ENCODE measurements at places on chromosomes 16 and 17.

DNA sequence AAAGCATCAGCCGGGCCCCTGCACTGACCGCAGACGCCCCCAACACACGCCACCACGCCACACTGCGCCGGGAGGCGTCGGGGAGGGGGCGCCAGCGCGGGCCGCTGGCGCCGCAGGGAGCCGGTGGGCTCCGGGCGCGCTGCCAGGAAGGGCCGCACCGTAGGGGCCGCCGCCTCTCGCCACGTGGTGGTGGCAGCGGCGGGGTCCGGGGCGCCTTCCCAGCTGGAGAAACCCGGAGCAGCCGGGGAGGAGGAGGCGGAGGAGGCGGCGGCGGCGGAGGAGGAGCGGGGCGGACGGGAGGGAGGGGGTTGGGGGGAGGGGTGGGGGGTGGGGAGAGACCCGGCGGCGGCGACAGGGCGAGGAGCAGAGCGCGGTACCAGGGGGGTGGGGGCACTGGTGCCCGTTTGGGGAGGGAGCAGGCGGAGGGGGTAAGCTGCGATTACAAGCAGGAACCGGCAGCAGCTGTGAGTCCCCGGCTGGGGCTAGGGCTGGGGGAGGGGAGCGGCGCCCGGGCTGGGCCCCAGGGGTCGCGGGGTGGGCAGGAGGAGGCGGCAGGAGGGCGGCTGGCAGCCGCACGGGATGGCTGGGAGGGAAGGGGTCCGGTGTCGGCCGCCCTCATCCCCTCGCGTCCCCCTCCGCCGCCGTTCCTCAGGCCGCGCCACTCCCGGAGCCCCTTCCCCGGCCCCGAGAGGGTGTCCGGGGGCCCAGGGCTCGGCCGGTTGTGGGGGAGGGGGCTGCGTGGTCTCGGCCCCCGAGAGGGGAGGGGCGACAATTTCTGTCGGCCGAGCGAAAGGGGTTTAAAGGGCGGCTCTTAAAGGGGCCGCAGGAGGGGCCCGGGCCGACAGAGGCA, at the start of gene TBKBP1:
TBKBP1 (plus strand) TSS at position 431 of the 850 bp plus-strand sequence. CDS start 1,952 bp downstream, outside the sequence.
- no peak for DNase-seq

DNA sequence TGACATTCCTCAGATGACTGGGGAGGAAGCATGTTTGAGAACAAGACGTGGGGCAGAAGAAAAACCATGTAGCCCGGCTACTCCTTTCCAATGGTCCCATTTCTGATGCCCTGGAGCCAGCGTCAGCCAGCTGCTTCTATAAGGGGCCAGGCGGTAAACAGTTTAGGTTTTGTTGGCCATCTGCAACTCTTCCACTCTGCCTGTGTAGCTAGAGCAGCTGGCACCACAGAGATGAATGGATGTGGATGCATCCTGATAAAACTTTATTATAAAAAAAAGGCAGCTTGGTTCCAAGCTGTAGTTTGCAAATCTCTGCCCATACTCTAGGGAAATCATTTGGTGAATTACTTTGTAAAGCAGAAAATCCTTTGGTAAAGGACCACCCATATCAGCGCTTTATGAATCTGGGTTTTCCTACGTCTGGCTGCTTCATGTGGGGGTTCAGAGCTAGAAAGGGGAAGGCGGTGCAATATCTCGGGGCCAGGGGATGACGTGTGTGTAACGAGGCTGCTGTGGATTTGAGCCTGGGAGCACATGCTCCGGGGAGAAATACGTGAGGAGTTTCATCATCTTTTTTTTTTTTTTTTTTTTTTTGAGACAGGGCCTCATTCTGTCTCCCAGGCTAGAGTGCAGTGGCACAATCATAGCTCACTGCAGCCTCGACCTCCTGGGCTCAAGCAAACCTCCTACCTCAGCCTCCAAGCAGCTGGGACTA, 3.4 kb upstream of the SRL start:
- no peak for DNase-seq

- no peak for DNase-seq
Measured at GRCh38 chr17:4182043-4182442, 39.0 kb downstream of the CYB5D2 start.

DNA sequence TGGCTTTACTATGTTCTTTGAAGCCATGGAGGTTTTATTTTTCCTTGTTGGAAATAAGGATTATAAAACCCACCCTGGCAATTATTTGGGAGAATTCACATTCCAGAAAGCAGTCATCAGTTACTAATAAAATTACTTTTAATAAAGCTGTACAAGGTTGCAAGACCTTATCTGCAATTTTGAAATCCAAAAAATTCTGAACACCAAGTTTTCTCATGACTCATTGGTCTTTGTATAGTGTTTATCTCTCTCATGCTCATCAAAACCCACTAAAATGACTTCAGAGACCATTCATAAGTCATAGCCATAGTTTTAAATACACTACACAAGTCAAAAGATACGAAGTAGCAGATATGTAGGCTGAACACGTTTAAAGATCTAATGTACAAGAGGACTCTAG, 6.0 kb upstream of the KRT38 start:
- DNase-seq: no peak

- DNase-seq: no peak
Measured at GRCh38 chr17:14752011-14752410, 451.1 kb downstream of the HS3ST3B1 start.

DNA sequence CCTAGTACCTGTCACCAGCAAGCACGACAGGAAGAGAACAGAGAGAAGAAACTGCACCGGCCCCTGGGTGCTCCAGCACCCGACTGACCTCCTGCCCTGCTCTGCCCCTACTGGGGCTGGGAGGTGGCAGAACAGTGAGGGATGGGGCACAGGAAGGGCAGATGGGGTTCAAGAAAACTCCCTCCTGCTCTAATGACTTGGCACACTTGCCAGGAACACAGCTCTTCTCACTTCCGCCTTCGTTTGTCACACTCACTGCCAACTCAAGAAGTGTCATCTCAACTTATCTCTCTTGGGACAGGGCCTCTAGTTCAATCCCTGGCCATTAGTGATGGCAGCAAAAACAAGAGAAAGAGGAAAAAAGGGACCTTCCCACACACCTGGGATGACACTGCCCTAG, 42.7 kb upstream of the ICAM2 start:
- no peak for DNase-seq

- DNase-seq: no peak
Measured at GRCh38 chr16:7910116-7910515, 577.5 kb downstream of the RBFOX1 start.

DNA sequence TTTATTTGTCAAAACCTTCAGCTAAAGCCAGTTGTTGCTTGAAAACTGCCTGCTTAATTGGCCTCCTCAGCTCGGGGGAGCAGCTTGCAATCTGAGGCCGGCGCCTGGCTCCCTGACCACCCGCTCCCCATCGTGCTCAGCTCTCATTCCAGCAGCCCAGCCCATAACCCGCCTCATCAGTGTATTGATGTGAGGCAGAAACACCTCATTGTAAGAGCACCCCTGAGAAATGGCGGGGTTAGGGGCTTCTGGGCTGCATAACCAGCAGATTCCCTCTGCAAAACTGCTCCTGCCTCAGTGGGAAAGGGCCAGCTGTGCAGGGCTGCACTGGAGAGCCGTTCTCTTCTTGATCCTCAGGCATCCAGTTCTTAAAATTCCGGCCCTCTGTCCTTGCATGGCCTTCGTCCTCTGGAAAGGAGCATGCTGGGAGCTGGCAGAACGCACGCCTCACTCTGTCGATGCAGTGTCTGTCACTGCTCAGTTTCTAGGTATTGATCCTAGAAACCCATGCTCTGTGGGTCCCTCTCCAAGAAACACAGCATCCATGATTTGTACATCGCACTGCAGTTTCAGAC, 113.8 kb upstream of the CHMP6 start:
- DNase-seq: no peak

GRCh38 chr16:86970279-86970678, 346.9 kb downstream of the C16orf95 start:
- DNase-seq: no peak

DNA sequence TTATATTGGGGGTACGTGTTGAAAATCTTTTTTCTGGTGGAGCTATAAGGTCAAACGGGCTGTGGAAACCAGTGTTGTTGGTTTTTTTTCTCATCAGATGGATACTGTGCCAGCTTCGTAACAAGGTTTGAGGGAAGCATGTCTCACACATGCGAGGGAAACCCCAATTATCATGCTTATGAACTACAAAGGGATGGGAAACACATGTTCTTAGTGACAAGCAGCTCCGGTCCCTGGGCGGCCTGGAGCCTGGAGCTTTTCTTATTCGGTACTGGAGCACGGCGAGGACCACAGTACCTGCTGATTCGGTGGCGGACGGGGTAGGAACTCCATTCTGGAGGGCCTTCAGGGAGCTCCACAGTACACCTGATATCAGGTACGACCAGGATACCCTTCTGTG, 12.5 kb downstream of the SLC43A2 start:
- DNase-seq: no peak

DNA sequence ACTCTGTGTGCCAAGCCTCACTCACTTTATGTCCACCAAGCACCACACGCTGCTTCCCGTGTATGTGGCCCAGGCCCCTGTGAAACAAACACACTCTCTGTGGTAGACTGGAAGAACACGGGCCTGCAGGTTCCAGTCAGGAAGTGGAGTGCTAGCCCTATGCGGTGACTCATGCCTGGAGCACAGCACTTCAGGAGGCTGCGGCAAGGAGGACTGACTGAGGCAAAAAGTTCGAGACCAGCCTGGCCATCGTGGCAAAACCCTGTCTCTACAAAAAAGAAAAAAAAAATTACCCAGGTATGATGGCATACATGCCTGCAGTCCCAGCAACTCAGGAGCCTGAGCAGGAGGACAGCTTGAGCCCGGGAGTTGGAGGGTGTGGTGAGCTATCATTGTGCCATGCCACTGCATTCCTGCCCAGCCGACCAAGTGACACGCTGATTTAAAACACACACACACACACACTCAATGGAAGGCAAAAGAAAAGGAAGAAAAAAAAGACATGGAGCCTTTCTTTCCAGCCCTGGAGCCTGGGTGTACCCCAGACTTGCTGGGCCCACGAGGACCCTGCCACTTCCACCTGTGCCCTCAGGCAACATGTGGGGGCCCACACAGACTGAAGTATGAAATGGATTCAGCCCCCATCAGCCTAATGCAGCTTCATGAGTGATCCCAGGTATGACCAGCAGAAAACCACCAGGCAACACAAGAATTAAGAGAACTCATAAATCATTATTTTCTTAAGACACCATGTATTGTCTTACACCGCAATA, 126.6 kb downstream of the ANKRD11 start:
- DNase-seq: no peak

- no peak for DNase-seq
Measured at GRCh38 chr17:83107656-83108048, 28.2 kb downstream of the METRNL start.

GRCh38 chr16:57986196-57986595, 14.3 kb downstream of the ZNF319 start:
- DNase-seq: no peak

- DNase-seq: no peak
Measured at GRCh38 chr16:49556606-49557446, 183.2 kb downstream of the C16orf78 start.

DNA sequence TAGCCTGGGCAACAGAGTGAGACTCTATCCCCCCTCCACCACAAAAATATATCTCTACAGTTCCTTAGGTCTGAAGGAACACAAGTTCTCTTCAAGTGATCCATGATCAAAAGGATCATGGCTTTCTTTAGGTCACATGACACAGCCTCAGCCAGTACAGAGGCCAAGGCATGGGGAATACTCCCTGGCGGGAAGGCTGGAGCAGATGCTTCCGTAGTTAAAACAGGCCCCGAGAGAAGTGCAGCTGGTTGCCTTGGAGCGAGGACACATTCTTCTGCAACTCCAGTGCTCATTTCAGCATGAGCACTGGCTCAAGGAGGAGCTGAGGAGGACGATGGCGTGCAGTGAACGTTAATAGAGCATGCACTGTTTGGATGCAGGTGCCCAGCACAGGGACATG, 13.5 kb downstream of the CDIP1 start:
- DNase-seq: no peak

- no peak for DNase-seq
Measured at GRCh38 chr16:80948886-80949493, 57.7 kb downstream of the CMC2 start.

GRCh38 chr16:28839899-28840298, 6.2 kb downstream of the TUFM start:
- DNase-seq: no peak

DNA sequence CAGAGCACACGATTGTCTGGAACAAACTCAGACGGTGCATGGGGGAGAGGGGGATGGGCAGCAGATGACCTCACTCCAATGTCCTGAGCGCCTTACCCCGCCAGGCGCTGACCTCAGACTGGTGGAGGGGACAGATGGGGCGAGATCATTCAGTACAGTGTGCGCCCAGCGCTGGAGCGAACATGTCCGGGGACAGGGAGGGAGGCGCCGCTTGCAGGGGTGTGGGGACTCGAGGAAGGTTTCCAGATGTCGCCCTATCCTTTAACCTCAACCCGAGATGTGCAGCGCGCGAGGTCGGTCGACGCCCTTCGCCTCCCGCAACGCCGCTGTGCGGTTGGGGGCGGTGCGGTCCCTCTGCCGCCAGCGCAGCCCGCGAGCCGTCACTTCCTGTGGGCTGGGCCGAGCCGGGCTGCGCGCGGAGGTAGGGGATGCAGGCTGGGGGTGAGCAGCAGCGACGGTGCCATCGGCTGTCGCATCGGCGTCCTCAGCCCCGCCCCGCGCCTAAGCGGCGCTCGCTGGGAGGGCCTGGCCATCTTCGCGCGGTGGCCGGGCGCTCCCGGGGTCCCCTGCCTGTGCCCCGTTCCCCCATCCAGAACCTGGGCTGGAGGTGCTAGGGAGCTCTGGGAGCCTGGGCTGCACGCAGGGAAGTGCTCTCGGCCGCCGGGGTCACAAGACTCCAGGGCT, 5.3 kb upstream of the CDR2L start:
- DNase-seq: peak; percentile 68

- DNase-seq: no peak
Measured at GRCh38 chr17:48174833-48175523, 67.4 kb downstream of the SNX11 start.

GRCh38 chr17:77373299-77374169, 232.8 kb downstream of the SEC14L1 start:
- DNase-seq: no peak

DNA sequence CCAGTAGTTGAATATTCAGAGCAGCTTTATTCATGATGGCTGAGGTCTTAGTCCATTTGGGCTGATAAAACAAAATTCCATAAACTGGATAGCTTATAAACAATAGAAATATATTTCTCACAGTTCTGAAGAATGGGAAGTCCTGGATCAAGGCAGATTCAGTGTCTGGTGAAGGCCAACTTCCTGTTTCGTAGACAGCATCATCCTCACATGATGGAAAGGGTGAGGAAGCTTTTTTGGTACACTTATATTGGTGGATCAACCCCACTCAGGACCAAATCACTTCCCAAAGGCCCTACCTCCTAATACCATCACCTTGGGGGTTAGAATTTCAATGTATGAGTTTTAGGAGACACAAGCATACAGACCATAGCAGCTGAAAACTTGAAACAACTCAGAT, 224.2 kb downstream of the CYB561 start:
- no peak for DNase-seq
